ENCODE measurements at places on chromosomes 13 and 19.

DNA sequence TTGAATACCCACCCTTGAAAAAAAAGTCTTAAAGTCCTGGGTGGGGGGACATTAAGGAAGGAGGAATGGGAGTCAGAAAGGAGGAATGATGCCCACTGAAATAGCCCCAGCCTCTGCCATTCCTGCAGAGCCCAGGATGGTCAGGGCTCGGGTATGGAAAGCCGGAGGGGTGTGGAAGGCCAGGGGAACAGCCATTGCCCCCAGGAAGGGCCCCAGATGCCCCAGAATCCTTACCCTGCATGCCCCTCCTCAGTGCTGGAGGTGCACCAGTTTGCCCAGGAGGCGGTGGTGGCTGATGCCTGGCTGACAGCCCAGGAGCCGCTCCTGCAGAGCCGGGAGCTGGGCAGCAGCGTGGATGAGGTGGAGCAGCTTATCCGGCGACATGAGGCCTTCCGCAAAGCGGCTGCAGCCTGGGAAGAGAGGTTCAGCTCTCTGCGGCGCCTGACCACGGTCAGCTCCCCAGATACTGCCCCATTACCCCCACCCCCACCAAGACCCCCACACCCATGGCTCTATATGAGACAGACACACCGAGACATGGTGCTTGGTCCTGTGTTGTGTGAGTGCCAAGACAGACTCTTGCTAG is 10.7 kb upstream of the SHKBP1 start:
- DNase-seq, result no peak

DNA sequence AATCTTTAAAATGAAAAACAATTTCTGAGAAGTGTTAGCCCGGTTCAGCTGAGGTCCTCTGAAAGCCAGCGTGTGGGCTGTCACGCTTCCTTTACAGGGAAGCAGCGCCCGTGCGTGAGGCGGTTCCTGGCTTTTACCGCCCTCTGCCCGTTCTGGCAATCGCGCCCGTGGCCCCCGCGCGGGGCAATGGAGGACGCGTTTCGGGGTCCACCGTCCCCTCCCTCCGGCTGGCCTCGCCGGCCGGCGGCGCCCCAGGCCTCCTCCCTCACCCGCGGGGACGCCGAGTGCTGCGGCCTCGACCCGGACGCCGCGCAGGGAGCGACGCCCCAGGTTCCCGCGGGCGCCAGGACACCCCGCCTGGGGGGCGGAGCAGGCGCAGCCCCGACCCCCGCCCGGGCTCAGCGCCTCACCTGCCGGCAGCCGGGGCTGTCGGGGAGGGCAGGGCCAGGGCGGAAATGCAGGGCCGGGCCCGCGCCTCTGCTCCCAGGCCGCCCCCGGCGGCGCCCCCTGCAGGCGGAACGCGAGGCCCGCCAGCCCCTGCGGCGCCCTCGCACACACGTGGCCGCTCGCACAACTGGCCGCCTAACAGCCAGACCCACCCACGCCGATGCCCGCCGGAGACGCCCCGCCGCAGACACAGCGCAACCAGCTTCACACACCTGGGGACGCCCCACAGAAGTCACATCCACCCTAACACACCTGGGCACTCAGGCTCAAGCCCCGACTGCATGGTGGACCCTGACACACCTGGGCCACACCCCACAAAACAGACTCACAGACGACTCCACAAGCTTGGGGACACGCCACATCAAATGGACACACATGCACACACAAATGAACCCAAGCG is at the start of gene GGACT:
Gene GGACT, minus strand, starts transcription at position 459 of the 847 bp plus-strand sequence. CDS start 56,198 bp downstream, outside the sequence.
- peak; percentile 66 for DNase-seq

GRCh38 chr19:32469795-32470194 is 64.2 kb downstream of the DPY19L3 start:
- DNase-seq, result no peak

GRCh38 chr13:57682128-57682716 is 50.7 kb downstream of the PCDH17 start:
- no peak for DNase-seq

GRCh38 chr13:72120632-72121031 is 253.6 kb upstream of the DACH1 start:
- DNase-seq, result no peak

DNA sequence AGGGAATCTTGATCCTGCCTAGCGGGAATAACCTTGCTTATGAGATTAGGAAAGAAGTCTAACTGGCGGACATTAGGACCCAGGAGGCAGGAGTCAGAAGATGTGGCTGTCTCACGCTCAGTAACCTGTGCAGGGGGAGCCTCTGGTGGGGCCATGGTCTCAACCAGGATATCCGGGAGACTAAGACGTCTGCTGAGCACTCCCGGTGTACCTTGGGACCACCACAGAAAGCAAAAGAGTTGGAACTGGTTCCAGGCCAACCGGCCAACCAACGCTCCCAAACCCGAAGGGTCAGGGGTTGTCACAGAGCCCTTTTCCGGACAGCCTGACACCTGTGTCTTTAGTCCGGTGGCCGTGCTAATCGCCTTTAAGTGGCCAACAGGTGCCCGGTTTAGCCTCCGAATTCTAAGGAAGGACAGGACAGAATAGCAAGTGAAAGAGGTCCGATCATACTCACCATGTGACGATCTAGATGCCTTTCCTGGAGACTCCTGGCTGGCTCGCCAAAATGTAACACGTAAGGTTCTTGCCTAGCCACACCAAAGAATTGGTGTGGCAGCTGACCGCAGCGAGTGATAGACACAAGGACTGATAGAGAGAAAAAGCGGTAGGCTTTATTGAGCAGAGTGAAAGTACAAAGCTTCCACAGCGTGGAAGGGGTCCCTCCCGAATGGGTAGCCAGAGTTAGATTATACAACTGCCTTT is 103.9 kb upstream of the DIAPH3 start:
- no peak for DNase-seq

GRCh38 chr19:23777216-23777615 is 18.5 kb upstream of the ZNF681 start:
- no peak for DNase-seq

- DNase-seq, result no peak
These were observed 2.1 kb upstream of the KLHL26 start for GRCh38 chr19:18634612-18635297.

GRCh38 chr13:48155848-48156247 is 60.9 kb upstream of the MED4 start:
- peak; percentile 84 for DNase-seq

GRCh38 chr19:28134311-28134710 is 1078.6 kb downstream of the UQCRFS1 start:
- DNase-seq, result no peak

GRCh38 chr19:28687296-28687695 is 525.7 kb downstream of the UQCRFS1 start:
- no peak for DNase-seq

- DNase-seq, result no peak
These were observed 629 bp downstream of the IZUMO4 start for GRCh38 chr19:2097203-2097885.

Data from inflammatory macrophage treated with lipopolysaccharide for 4 hours (primary cell).